Placental epithelial cell (primary cell): ENCODE measurements at places on chromosomes 3 and 15. TPM values are rescaled to one million over a fixed set of nuclear protein-coding genes. Genes with fewer than 3 reads are reported as not detected.

PFKFB4 gene
- total RNA-seq = 87.2 and 116 TPM in 2 replicates

OXTR gene
- 5.5 and 81.4 TPM in 2 replicates for total RNA-seq

TMEM43 gene
- 143 and 177 TPM in 2 replicates for total RNA-seq

TM4SF4 gene
- total RNA-seq = not detected in 2 replicates

FBXL2 gene
- total RNA-seq = 18.9 and 21.6 TPM in 2 replicates
